NAMALWA (cell line): ENCODE measurements at places on chromosomes 6 and 20.

- no peak for DNase-seq
Measured at GRCh38 chr6:125867483-125867942, 76.8 kb downstream of the NCOA7 start.

- DNase-seq = no peak
Measured at GRCh38 chr20:52305858-52306257, 114.3 kb upstream of the ZFP64 start.

DNA sequence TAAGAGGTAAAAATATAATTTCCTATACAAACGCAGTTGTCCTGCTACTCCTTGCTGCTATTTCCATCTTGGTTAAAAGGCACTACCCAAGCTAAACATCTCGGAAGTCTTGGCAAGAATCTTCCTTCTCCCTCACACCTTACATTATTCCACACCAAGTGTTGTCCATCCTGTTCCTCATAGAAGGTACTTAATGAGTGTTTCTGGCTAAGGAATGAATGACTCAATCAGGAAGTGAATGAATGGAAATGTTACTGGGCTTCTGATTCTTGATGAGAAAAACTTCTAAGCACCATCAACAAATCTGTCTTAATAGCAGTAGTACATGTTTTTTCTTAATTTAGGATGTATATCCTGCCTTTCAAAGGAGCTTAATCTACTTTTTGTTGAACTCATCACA is 40.6 kb upstream of the RSPO3 start:
- DNase-seq = no peak

GRCh38 chr20:8449123-8449522 is 317.1 kb downstream of the PLCB1 start:
- no peak for DNase-seq

DNA sequence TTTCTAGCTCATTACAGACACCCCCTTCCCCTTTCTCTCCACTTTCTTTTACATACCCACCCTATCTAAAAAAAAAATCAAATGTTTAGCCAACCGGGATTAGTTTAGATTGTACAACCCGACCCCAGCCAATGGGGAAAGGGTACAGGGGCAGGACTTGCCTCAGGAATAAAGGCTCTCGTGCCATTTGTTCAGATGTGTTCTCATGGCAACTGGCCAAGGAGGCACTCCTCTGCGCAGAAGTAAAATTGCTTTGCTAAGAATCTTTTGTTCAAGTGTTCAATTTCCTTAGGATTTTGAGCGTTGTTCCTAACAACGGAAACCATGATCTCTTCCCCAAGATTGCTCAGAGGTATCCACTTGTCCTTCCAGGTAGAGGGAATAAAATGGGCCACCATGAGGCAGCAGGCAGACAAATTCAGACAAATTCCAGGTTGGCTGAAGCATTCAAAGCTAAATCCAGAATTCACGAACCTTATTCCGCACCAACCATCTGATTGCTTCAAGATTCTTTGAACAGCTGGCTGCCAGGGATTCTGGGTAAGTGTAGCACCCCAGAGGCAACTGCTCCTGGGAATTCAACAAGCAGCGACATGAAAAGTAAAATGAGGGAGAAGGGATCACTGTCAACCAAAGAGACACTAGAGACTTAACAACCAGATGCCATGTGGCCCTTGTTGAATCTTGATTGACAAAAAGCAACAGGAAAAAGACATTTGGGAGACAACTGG is 431.8 kb downstream of the PREX1 start:
- DNase-seq = no peak

DNA sequence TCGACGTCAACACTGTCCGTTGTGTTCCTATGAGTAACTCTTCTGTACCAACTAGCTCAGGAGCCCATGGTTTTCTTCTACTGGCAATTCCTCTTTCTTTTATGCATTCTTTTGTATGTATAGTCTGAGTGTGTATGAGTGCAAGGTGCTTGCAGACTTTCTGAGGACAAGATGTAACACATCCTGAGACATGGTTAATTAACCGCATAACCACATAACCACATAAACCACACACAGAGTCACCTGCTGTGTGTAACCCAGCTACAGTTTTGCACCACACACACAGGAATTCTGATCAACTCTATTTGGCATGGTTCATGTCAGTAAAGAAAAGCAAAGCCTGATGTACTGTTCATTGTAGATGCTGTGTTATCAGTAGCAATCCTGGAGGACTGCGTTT is 98.6 kb downstream of the DACT2 start:
- peak; percentile 12 for DNase-seq

DNA sequence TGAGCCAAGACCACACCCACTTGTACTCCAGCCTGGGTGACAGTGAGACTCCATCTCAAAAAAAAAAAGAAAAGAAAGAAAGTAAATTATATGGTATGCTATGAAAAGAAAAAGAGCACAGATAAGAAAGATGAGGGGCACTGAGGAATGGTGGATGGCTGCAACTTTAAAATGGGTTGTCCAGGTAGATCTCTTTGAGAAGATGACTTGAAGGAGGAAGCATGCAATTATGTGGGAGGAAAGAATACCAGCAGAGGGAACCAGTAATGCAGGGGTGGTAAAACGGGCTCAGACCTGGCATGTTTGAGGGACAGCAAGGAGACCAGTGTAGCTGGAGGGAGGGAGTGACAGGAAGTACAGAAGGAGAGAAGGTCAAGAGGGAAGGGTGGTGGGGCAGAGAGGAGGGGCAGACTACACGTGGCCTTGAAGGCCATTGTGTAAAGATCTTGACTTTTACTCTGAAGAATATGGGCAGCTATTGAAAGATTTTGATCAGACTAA is 22.3 kb downstream of the LINC00237 start:
- DNase-seq = no peak

DNA sequence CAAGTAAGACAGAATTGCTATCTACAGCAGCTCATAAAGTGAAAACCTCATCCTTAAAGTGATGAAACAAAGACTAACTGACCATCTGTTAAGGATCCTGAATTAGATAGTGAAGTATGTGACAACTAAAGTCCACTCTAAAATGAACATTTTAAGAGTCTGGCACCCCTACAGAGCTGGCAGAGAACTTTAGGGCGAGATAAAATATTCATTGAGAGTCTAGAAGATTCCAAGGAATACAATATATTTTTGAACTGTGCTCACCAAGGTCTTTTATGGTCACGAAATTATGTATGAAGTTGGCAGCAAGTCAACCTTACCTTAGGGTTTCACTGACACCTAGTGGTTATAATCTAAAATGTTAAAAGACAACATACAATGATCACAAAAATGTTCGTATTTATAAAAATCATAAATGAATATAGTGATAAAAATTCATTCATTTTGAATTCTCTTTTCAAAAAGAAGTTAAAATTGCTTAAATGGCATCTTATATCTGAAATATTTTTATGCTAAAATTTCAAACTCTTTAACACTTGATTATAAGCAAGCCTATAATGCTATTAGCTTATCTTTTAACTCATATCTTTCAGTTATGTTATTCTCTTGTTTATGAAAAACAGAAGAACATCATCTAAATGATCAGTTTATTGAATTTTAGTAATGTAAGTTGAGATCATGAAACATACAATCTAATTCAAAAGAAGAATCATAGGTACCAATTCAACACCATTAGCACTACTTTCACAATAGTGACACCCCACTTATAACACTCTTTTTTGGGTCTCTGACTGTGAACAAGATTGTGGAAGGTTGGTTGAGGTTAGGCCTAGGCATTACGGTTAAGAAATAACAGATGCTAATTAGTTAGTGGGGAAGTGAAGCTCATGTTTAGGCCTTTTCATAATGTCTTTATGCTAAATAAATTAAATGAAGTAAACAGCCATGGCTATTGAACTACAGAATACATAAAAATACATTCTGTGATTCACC is 27.5 kb downstream of the RSPH3 start:
- DNase-seq = peak; percentile 79

GRCh38 chr20:1844325-1845162 is 50.7 kb upstream of the SIRPA start:
- peak; percentile 52 for DNase-seq
